IMR-90 (cell line): ENCODE measurements at places on chromosomes 3 and 15.

DNA sequence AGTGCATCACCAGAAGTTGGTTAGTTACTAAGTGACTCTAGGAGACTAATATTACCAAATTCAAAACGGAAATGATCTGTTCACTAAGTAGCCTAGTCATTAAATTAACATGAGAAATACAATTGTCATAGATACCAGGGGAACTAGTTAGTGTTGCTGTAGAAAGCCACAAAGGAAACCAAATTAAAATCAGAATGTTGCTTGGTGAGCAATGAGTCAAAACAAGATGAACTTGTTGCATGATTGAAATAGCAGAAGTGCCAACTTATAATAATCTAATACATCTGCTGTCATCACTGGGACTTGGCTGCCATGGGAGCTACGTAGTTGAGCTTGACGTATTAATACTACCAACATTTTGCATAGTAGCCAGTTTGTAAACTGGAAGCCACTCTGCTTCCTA, 458.1 kb downstream of the DIPK2A start:
- DNase-seq: no peak

- DNase-seq: peak; percentile 47
These were observed 25.8 kb downstream of the LRRK1 start for GRCh38 chr15:100944986-100945385.

DNA sequence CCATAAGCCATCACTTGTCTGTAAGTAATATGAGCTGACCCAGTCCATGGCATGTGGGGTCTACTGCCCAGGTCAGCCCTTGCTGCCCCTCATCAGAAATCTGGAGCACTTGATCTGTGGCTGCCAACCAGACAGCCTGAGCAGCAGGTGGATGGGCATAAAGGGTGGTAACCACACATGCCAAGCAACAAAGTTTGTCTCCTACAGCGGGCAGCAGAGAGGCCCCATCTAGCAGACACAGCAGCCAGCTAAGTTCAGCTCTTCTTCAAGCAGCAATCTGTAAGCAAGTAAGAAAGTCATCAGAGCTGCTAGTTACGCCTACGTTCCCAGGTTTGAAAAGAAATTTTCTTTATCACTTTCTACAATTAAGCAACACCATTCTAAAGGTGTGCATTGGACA, 27.9 kb downstream of the CHCHD4 start:
- DNase-seq: no peak

GRCh38 chr3:179278932-179279693, 28.2 kb upstream of the KCNMB3 start:
- no peak for DNase-seq

DNA sequence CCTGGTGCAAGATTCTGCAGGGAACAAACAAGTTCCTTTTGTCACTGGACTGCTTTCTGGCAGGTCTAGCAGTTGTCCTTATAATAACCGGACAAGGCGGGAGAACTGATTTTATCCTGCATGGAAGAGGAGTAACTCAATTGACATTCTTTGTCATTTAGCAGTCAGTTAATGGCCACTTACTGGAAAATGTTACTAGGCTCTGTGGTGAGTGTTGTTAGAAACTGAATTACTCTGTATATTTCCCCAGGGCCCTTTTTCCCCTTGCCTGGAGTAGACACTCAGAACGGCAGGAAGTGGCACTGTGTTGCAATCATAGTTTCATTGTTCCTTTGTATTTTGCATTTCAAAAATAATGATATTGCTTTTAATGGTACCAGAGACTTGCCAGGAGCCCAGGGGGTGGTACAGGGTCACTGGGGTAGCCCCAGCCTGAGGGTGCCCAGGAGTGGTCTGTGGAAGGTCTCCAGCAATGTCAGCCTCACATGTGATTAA, 318.6 kb upstream of the LRRFIP2 start:
- no peak for DNase-seq
